PC-9 (cell line): ENCODE measurements at places on chromosomes 12 and 14.

GRCh38 chr14:75456069-75456996 is 28.5 kb downstream of the JDP2 start:
- peak; percentile 44 for DNase-seq

DNA sequence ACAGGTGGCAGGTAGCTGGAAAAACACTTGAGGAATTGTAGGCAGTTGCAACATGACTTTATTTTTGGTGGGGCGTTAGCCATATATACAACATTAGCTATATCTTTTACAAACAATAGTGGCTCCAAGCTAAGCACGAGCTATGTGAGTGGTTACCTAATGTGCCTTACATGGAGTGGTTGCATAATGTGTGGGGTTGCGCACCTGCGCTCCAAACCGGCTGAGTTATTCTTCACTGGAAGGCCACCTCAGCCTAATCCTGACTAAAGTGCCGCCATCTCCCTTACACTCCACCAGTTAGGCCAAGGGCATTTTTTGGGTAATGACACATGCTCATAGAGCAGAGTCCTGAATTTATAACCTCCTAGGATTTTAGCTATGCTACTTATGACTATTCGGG is 31.8 kb upstream of the G2E3 start:
- no peak for DNase-seq

DNA sequence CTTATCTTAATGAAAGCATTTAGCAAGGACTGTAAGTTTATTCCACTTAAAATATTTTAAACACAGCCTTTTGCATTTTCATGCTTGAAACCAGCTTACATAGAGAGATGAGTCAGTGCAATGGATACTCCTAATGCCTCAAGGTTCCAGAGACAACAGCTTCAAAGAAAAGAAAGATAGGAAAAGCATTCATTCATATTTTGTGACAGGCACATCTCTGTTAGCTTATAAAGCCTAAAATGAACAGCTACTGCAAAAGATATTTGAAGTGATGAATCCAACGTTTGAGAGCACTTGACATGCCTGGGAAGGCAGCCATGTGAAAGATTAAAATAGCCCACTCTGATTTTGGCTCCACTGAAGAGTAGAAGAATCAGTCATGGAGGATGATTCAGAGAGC is 814.5 kb downstream of the RPS29 start:
- no peak for DNase-seq

DNA sequence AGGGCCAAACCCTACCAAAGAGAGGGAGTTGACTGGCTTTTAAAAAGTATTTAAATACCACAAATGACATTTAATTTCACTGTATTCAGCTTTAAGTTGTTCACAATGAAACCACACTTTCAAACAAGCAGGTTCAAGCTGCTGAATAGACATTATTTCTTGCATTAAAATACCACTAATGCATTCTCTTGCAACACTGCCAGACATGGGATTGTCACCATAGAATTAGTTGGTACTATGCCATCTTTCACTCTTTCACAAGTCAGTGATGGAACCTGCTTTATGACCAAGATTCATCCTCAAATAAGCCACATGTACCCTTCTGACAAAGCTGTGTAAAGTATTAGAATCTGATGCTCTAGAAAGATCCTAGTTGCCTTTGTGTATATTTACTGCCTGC is 239.4 kb downstream of the PAWR start:
- no peak for DNase-seq

DNA sequence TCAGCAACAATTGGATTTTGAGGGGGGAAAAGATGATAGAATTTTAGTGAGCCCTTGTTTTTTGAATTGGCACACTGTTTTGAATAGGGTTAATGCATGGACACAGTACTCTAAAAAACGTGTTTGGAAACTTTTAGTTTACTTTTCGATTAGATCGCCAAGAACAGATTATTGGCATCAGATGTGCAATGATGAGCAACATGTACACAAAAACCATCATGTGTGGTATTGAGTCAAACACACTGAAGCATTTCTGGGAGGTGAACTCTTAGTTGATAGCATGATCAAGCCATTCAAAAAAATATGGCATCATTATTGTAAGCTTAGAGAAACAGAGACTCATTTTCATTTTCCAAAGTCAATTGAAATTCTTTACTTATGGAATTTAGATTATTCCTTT is 329.2 kb downstream of the ADAMTS20 start:
- DNase-seq, result no peak

GRCh38 chr12:53618275-53618674 is 7.9 kb downstream of the ATF7 start:
- DNase-seq, result no peak

- DNase-seq, result no peak
These were observed 24.0 kb downstream of the BHLHE41 start for GRCh38 chr12:26100666-26101349.

DNA sequence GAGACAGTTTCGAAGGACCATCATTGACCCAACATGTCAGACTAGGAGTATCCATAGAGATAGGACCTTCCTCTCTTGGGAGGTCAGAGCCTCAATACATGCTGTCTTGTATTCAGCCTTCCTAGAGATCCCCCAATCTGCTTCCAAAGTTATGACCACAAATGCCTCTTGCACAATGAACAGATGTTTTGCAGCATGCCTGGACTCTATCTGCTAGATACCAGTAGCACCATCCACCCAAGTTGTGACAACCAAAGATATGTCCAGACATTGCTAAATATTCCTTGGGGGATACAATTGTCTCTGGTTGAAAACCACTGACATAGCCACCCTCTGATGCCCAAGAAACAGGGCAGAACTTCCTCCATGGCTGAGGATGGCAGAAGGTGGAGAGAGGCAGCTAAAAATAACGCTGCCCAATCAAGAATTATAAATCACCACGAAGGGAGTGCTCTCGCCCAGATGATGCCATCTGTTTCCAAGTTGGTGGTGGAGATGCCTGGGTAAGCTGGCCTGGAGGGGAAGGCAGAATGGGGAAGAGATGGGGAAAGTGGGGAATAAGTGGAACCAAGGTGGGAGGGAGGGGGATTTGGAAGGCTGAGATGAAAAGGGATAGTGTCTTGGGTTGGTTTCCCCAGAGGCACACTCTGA is 42.9 kb upstream of the NOS1 start:
- no peak for DNase-seq

- DNase-seq, result no peak
These were observed 578 bp downstream of the DCAF5 start for GRCh38 chr14:69152181-69152901.

GRCh38 chr12:7078163-7078562 is 14.1 kb downstream of the C1R start:
- DNase-seq, result no peak

GRCh38 chr14:98912655-98913054 is 359.3 kb downstream of the BCL11B start:
- no peak for DNase-seq

DNA sequence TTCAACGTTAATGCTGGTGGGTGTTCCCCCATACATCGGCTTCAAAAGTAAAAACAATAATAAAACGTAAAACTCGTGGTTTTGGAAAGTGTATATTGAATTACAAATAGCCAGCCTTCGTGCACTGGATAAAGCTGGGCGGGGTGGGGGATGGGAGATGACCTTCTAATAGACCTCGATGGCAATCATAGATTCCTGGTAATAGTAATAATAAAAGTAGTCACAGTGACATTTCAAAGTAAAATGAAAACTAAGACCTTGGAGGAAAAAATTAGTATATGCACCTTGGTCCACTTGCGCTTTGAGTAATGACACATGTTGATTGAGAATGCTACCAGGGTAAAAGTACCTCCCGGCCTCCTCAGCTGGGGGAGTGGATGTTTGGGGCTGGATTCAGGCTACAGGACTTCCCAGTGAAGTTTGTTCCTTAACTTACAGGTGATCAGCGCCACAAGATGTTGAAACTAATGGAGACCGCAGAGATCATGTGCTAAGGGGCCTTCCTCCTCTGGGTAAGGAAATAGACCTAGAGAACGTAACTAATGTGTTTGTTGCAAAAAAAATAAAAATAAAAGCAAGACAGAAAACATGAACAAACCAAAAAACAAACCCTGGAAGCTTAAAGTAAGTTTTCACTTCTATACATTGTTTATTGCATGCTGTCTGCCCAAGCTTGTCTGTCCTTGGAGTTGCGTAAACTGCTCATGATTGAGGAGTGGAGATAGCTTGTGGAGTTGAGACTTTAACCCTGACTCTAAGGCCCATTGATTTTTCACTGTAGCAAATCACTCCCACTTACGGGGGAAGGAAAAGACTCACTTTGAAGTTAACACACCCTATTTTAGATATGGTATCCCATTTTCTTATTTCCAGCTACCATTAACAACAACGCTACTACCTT is 907 bp upstream of the LRIG3 start:
- no peak for DNase-seq

DNA sequence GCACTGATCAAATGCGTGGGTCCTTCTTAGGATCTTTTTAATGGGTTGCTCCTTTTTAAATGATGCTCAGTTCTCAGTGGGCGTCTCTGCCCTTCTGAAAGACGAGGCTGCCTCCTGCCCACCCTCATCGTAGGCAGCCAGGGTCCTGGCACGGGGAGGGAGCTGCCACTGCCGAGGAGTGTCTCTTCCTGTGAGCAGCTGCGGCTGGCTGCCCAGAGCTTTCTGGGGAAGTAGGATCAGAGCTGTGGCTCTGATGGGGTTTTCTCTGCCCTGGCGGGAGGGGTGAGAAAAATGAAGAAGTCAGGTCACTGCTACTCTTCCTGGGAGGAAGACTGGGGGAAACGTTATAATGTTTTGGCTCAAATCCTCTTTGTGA is 31.1 kb upstream of the BEGAIN start:
- DNase-seq, result no peak

DNA sequence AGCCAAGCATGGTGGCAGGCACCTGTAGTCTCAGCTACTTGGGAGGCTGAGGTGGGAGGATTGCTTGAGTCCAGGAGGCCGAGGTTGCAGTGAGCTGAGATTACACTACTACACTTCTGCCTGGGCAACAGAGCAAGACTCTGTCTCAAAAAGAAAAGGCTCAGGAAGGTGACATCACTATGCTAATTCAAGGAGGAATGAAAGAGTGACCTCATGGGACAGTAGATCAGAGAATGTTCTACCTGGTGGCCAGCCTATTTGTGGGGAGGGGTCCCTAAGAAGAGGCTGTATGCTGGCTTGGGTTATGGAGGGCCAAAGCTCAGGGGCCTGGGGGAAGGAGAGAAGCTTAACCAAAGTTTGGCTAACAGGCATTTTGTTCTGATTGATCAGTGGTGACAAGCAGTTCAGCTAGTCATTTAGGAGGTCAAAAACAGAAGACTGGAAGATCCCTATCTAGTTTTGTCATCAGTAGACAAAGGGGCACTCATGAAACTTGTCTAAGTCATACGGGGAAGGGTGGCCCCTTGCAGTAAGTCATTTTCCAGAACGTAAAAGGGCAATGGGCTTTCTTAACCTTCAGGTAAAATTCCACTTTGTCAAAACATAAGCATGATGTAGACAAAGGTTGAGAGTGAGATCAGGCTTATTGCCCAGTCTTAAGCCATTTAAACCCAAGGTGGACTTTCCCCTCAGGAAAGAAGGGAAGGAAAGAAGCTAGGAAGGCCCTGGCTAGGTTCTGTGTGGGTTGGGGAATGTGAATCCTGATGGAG is 60.8 kb upstream of the EEA1 start:
- DNase-seq, result no peak

- DNase-seq, result no peak
These were observed 900 bp upstream of the MTERF2 start for GRCh38 chr12:106987846-106988245.

GRCh38 chr14:104870368-104871144 is 5.5 kb downstream of the CEP170B start:
- DNase-seq, result no peak

DNA sequence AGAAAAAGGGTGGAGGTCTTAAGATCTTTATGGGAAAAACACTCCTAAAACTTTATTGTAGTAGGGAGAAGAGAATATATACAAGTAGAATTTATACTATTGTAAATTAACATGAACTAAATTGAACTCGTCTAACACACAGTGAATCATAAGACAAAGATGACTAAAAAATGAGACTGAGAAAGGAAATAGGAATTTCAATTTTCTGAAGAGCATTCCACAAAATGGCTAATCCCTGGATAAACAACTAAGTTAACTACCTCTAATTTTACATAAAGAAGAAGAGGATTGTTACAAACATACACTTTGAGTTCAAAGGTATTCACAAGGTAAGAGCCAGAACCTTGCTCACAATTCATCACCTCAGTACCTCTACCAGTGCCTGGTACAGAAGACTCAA is 2.0 kb downstream of the MAP4K5 start:
- DNase-seq, result peak; percentile 65

GRCh38 chr14:94887591-94887990 is 117.7 kb upstream of the GSC start:
- DNase-seq, result no peak

- no peak for DNase-seq
These were observed 46.7 kb upstream of the FICD start for GRCh38 chr12:108468196-108468968.

DNA sequence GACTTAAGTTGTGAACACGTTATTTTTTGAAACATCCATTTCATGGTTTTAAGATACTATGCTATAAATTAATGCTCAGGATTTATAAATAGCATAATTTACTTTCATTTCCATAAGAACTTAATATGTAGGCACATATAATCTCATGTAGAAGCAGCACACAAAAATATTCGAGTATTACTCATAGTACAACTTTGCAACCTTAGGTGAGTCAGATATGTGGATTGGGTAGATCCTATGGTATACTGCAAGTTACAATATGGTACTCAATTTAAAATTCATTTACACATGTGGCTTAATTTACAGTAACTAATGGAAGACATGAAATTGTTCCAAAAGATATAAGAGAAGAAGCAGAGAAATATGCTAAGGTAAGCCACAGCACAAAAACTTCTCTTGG is 26.0 kb downstream of the PSMA3 start:
- DNase-seq, result no peak

DNA sequence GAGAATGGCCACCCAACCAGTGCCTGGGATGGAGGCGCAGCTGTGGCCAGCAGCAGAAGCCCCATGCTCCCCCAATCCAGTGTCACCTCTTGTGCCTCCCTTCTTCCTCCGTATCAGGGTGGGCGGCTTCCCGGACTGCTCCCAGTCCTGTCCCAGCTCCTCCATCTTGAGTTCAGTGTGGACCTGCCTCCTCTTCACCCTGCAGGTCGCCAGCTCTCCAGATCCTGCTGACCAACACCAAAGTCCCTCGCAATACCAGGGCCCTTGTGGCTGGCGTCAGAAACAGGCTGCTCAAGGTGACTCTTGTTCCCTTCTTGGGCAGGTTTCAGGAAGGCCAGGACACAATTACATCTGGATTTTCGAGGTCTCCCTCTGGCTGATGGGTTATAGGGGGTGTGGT is 17.0 kb downstream of the MVK start:
- DNase-seq, result no peak

GRCh38 chr14:102055181-102055901 is 31.5 kb downstream of the HSP90AA1 start:
- DNase-seq, result peak; percentile 98

DNA sequence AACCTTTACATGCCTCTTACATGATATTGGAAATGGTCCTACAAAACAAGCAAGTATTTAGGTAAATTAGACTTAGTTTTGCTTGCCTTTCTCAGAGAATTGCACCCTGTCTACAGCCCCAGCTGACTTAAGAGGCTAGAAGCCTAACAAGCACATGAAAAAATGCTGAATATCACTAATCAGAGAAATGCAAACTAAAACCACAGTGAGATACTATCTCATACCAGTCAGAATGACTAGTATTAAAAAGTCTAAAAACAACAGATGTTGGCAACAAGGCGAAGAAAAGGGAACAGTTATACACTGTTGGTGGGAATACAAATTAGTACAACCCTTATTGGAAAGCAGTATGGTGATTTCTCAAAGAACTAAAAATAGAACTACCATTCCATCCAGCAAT is 103.8 kb downstream of the EGLN3 start:
- DNase-seq, result no peak
